A549 treated with Mapracorat at 1 μM for 4 hours (cell line): ENCODE measurements at places on chromosomes 7 and 10. TPM values are rescaled to one million over a fixed set of nuclear protein-coding genes. Genes with fewer than 3 reads are reported as not detected.

Gene NANOS1
- 2.2 to 3.6 TPM (median 3.3 TPM) in 5 replicates for total RNA-seq

Gene FZD8
- 3.4 to 5.4 TPM (median 5.3 TPM) in 5 replicates for total RNA-seq

Gene ZKSCAN1
- 6.4 to 9.7 TPM (median 9.0 TPM) in 5 replicates for total RNA-seq

Gene CARD11
- 1.5 to 2.4 TPM (median 1.6 TPM) in 5 replicates for total RNA-seq

Gene KNDC1
- total RNA-seq = 0.77 to 1.9 TPM (median 1.3 TPM) in 5 replicates

Gene MGAM2
- total RNA-seq = 0.03 TPM in 1 of 5 replicates, not detected in the others

Gene ACTA2
- 16.9 to 20.8 TPM (median 18.2 TPM) in 5 replicates for total RNA-seq

Gene KIAA1549
- total RNA-seq = 4.7 to 6.7 TPM (median 5.8 TPM) in 5 replicates

Gene TAS2R39
- total RNA-seq = not detected in 5 replicates

Gene MMP21
- total RNA-seq = 0.08 to 0.11 TPM in 2 of 5 replicates, not detected in the others

Gene SMO
- 10.9 to 16.2 TPM (median 13.6 TPM) in 5 replicates for total RNA-seq

Gene PPP1R3A
- not detected in 5 replicates for total RNA-seq
